ENCODE measurements at places on chromosomes 6 and 20.

DNA sequence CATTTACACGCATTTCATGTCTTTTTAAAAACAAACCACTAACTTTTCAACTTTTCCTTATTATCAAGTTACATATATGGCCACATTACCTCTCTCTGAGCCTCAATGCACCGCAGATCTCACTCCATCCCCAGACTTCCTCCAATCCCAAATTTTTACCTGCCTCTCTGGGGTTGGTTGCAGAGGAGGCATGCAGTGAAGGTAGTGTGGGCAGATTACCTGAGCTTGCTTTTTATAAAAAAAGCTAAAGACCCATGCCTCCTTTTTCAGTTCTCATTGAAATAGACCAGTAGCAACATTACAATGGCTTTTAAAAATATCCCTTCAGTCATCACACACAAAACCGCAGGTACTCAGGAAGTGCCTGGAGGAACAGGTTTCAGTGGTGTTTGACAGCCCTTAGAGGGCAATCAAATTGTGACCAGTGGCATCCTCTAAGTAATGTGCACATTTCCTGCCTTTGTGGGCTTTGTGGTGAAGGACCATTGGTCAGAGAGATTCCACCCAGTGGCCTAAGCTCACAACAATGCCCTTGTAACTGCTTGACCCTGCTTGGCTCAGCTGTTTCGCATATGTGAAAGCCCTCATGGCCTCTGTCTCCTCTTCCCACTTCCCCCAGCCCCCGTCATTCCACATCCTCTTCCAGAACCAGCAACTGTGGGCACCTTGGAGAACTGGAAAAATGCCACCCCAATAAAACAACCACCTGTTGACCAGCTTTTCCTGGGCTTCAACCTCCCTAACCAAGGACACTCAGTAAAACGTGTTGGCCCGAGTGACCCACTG, 30.2 kb upstream of the IL17A start:
- no peak for DNase-seq

DNA sequence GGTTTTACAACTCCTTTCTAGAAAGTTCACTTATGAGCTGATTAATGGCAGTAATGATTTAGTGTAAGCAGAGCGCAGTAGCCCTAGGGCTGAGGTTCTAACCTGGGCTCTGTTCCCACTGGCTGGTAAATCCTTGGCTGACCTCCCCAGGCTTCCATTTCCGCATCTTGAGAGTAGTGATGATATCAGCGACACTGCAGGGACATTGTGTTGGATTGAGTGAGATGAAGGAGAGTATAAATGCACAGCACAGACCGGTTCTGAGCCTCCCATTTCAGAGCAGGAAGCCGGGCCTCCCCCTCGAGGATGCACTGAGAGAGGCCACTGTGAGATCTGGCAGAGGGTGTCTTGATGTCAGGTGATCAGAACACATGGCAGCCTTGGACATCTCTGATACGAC, 477.2 kb upstream of the SULF2 start:
- no peak for DNase-seq

DNA sequence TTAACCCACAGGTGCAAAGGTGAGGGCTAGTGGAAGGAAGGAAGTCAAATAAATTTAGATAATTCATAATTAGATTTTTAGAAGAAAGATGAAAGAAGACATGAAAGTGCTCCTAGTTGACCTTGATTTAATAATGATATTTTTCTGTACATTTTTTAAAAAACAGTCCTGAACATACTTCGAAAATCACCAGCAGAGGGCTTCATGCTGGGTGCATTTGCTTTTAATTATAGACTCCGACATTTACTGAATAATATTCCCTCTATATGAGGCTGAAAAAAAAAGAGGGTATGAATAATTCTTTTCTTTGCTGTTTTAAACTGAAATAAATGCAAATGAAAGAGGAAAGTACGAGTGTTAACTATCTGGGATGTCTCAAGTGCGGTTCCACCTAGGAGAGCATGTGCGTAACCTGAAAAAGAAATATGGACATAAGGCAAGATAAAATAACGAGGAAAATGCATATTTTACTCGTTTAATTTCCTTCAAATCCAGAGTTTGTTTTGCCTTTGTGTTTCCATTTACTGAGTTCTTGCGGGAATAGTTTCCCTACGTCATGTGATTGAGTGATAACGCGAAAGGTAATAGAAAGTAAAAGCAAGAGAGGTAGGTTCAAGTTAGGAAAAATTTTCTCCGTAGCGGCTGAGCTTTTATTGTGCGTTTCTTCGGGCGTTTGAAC, 3.1 kb upstream of the TFAP2B start:
- peak; percentile 41 for DNase-seq

DNA sequence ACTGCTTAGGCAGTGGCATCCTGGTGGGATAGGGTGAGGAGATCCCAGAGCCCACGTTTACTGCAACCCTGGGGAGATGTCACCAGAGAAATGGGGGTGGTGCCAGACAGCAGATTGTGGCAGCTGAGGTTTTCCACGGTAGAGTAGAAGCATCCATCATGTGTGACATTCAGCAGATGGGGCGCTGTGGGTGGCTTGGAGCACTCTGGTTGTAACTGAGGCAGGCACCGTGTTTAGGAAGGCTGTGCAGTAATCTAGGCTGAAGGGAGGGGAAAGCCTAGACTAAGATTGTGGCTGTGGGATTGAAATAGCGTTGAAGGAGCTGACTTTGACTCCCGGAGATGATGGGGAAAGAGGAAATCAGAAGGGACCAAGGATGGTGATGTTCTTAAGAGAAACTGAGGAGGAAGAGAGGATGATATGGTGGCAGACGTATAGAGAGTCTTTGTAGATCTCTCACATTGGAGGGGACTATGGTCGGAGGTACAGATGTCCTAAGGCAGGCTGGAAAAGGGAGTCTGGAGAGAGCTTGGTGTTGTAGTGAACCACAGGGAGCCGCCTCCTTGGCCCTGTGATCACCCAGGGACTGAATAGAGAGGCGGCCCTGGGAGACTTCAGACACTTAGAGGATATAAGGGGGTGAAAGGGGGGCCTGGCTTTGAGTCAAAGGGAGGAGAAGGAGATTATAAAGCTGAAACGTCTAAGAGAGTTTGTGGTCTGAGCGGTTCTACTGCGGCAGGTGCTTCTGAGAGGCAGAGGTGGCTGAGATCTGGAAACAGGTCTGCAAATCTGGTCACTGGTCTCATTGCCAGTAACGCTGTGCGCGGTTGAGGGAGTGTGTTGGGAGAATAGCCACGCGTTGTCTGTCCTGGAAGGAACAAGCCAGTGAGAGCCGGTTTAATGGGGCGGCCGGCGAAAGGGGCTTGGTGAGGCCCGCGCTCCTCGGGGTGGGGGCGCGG, 792 bp upstream of the MICA start:
- no peak for DNase-seq

DNA sequence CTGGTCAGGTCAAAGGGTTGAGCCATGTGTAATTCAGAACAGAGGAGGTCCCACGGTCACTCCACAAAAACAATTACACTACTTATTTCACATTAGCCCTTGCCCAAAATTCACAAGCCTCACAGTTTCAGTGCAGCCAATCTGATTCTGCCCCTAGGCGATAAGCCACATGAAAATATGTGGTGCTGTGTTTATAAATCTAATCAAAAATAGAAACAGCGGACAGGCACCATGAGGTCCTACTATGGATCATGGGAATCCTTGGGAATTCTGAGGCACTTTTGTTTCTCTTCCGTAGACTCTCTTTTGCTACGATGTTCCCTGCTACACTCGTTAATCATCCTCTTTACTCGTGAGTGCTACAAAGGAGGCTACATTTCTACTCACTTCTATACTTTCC, 476.1 kb downstream of the TFAP2A start:
- no peak for DNase-seq

DNA sequence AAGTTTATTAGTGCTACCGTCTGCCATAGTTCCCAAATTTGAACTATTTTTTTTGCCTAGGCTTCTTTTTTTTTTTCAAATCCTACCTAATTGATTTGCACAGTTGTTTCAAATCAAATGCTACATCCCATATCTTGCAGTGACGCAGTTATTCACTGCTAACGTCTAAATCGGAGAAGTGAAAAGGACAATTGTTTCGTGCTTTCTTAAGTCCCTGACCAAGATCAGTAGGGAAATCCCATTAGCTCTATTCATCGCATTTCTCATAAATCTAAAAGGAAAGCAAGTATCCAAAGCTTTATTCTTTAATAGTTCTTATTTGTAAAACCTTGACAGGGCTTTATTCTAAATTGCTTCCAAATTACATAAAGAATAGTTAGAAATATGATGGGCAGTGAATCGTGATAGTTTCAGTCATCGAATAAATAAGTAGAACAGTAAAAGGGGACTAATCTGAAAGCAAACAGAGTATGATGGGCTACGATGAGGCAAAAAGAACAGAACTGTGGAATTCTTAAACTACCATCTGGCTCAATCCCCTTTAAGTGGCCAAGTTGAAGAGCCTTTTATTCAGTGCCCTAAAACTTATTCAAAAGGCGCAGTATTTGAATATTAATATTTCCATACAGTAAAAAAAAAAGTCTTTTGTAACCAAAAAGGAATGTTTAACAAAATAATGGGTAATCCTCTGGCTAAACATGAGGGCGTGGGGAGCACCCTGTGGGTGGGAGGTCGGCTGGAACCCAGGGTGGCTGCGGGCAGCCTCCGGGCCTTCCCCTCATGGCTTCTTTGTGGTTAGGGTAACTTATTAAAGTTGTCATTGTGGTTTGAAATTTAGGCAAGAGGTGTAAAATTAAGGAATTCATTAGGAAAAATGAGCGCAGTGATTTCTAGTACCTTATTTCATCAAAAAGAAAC, 3.0 kb upstream of the ARID1B start:
- DNase-seq = no peak

DNA sequence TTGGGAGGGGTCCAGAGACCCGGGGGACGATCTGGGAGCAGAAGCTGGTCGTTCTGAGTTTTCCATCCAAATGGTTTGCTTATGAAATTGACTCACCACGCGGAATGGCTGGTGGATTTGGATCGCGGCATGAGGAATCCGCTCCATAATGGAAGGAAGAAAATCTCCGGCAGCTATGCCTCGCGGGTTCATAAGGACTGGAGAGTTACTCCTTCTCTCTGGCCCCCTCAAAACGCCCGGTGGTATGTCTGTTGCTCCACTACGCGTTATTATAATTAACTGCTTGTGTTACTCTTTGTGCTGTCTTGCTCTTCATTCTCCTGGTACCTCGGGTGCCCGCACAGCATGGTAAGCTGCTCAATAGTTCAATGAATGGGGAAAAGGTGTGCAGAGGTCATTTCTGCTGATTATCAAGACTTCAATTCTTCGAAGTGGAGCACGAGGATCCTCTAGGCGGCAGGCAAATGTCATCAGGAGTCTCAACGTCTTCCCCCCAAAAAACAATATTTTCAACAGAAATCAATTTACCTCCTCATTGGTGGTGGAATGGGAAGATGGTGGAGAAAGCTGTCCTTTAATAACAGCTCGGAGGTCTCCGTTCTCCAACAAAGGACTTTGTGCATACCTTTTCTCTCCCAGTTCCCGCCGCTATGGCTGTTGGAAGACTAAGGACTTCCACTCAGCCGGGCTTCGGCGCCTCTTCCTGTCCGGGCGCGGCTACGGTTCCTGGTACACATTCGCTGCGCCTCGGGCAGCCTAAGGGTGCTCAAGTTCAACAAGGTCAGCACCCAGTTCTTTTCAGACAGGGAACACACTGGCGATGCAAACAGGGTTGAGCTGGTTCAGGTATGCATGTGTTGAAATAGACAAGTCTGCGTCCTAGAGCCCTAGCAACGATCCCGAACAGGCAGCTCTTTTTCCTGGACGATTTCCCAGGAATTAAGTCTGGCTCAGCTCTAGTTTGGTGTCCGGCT, 9.2 kb upstream of the PRSS16 start:
- no peak for DNase-seq

DNA sequence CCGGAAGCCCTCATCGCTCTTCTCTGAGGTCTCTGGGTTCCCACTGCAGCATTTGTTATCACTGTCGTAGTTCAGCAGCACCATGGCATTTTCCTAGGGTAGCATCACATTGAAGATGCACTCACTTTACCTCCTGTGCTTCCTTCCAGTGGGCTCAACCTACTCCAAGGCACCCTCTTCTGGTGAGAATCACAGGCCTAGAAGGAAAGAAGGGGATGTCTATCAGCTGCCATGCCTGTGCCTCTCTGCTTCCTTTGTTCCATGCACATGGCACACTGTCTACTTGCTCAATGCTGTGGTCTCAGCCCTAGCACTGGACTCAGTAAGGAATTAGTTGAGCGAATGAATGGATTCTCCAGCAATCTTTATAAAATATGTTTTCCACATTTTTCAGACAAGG, 22.6 kb downstream of the CST4 start:
- no peak for DNase-seq

DNA sequence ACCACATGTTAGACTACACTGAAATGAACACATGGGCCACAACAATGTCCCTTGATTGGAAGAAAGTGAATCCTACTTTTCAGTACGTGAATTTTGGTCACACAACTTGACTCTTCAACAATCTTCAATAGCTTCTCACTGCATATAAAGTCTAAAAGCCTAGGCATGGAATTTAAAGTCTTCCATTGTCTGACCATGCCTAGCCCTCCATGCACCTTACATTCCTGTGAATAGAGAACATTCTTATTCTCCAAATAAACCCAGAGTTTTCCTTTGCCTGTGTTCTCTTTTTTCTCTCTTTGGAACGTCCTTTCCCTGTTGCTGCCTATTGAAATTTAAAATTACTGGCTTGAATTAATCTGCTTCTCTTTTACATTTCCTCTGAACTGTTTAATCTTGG, 207.5 kb downstream of the ASCC3 start:
- no peak for DNase-seq

DNA sequence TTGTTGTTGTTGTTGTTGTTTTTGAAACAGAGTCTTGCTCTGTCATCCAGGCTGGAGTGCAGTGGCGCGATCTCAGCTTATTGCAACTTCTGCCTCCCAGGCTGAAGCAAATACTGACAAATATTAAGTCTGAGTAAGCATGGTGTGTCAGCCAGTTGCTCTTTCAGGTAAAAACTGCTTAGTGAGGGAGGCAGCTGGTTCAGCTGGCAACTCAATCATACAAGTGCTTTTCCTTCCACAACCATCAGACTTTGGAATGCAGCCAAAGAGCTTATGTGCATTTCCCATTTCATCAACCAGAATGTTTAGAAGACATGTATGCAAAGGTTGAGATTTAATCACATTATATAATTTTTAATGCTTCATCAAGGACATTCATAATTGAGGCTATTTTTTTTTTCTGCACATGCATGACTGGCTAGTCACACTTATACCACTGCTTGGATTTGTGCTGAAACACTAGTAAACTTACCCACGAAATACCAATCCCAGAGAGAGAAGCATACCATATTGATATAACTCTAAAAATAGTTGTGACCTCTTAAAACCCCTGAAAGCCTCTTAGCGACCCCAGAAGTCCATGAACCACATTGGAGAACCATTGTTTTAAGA, 56.0 kb downstream of the CLIC5 start:
- no peak for DNase-seq

GRCh38 chr6:117592983-117593759, 9.1 kb downstream of the GOPC start:
- DNase-seq = no peak

DNA sequence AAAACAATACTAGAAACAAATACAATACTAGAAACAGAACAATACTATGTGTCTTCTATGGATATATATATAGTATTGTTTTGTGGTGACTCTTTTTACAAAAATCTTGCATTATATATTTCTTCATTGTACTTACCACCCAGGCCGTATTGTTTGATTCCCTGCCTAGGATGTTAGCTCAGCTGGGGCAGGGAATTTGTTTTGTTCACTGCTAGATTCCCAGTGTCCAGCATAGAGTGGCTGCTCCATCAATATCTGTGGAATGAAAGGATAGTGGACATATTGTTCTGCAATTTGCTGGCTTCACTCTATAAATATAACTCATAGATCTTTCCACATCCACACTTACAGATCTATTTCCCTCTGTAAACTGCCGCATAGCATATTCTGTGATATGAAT, 21.5 kb upstream of the PREX1 start:
- DNase-seq = no peak
